ENCODE measurements at places on chromosomes 6 and 20.

- peaks cover 5% of the 10 kb centered on the region for H3K36me3 ChIP-seq
- no peak overlapping the region for H3K4me3 ChIP-seq
- peaks cover 5% of the 10 kb centered on the region for H3K4me1 ChIP-seq
- no peak for DNase-seq
- H3K27ac ChIP-seq: no peak overlapping the region
Observed at GRCh38 chr20:48877304-48877703, 44.2 kb upstream of the ARFGEF2 start.

- H3K27me3 ChIP-seq: peaks cover 10% of the 10 kb centered on the region
- no peaks in the 10 kb centered on the region for H3K4me1 ChIP-seq
- DNase-seq: no peak
Observed at GRCh38 chr20:51910321-51911050, 108.2 kb upstream of the SALL4 start.

DNA sequence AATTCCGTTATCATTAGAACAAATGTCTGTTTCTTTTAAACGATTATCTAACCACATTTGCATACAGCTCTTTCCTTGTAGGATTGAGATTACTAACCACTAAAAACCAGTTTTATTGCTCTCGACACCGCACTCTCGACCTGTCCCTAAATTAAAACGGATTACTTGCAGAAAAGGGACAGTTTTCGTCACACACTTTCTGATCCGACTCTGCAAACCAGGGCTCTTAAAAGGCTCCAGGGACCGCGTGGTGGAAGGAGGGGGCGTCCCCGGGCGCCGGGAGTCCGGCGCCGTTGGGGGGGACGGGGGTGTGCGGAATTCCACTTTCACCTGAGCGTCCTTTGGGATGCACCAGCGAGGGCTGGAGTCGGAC lies 731 bp downstream of the MAK start:
- no peak for DNase-seq
- H3K4me3 ChIP-seq: peak overlapping the region; percentile 77

DNA sequence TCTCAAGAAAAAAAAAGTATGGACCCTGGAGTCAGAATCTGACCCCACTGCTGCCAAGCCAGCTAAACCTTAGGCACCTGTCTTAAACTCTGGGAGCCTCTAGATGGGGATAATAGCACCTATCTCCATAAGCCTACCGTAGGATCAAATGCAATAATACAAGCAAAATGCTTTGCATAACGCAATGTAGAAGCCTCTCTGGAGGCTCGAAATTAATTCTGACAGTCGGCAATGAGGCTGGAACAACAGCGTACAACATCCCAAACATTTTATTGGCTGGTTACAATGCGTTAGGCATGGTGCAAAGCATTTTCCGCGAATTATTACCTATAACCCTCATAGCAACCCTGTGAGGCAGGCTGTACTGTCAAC lies 521 bp downstream of the CDK5RAP1 start:
- DNase-seq: no peak
- peaks cover 30% of the 10 kb centered on the region for H3K4me1 ChIP-seq
- H3K27me3 ChIP-seq: no peaks in the 10 kb centered on the region
- peaks cover 19% of the 10 kb centered on the region for H3K36me3 ChIP-seq
- H3K27ac ChIP-seq: no peak overlapping the region

- no peak overlapping the region for H3K4me3 ChIP-seq
- no peaks in the 10 kb centered on the region for H3K36me3 ChIP-seq
- H3K27ac ChIP-seq: no peak overlapping the region
- DNase-seq: no peak
- H3K27me3 ChIP-seq: no peaks in the 10 kb centered on the region
Observed at GRCh38 chr20:18252597-18253451, 35.5 kb upstream of the ZNF133 start.

DNA sequence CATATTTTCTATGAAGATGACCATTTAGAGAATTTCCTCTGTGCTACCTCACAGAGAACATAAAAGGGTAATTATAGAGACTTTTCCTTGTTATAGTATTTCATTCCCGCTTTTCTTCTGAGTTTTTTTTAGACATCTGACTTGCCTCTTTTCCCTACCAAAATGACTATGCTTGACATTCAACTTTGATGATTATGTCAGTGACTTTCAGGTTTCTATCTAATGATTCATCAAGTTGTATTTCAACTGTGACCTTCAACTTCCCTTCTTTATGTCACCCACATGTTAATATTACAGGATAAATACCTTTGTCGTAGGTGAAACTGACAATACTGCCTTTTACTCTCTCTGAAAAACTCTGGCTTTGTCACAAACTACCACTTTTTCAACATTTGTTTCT lies 95.3 kb downstream of the MLIP start:
- H3K36me3 ChIP-seq: no peaks in the 10 kb centered on the region
- H3K4me3 ChIP-seq: no peak overlapping the region
- H3K27me3 ChIP-seq: no peaks in the 10 kb centered on the region
- no peak for DNase-seq
- H3K27ac ChIP-seq: no peak overlapping the region
- H3K4me1 ChIP-seq: no peaks in the 10 kb centered on the region

DNA sequence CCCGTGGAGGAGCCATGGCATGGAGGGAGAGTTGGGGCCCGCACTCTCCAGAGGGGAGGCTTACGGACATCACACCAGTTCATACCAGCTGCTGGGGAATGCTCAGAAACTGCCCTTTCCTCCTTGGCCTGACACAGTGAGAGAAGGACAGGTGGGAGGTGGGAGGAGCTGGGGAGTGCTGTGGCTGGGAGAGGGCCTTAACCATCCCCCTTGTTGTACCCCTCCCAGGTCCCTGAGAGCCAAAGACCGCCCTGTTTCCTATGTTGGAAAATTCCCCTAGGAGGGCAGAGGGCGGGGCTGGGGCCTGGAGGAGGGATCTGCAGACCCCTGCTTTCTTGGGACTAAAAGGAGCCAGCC lies 24.1 kb downstream of the FOXP4 start:
- H3K27me3 ChIP-seq: no peaks in the 10 kb centered on the region
- H3K36me3 ChIP-seq: peaks cover 6% of the 10 kb centered on the region
- H3K4me1 ChIP-seq: peaks cover 12% of the 10 kb centered on the region

DNA sequence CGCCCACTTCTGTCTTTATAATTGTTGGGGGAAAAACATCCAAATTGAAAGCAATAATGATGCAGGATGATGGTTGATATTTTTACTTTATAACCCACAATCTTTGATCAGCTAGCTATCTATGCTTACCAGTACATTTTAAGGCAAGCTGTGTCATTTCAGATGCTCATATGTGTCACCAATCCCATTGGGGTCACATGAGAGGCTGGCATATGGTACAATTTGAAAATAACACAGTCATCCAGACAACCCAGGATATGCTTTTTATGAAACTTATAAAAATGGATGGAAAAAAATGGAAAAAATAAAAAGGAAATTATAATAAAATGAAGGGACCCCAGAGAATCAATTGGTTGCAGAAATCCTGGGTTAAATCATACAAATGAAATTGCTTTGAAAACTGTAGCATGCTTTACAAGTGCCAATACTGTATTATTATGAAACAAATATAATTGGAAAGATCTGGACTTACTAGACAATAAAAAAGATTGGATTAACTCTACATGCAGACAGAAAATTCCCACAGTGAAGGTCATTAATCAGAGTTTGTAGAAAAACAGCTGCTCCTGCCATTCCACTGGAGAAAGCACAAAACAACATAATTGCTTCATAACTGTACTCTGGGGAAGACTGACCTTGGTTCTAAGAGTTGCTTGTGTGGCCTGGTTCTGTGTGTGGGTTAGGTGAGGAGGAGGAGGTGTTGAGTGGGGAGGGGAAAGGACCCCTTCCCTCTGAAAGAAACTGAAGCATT lies 13.3 kb upstream of the PRIM2 start:
- no peak for DNase-seq
- no peaks in the 10 kb centered on the region for H3K4me1 ChIP-seq
- H3K36me3 ChIP-seq: no peaks in the 10 kb centered on the region
